ENCODE measurements at places on chromosomes 13 and 19.

- peak; percentile 34 for DNase-seq
Measured at GRCh38 chr13:93217721-93218261, 8.8 kb upstream of the GPC6 start.

GRCh38 chr19:42658076-42658475 lies 63.4 kb upstream of the CEACAM8 start:
- peak; percentile 5 for DNase-seq

GRCh38 chr19:3263866-3264265 lies 39.4 kb downstream of the CELF5 start:
- DNase-seq, result no peak

DNA sequence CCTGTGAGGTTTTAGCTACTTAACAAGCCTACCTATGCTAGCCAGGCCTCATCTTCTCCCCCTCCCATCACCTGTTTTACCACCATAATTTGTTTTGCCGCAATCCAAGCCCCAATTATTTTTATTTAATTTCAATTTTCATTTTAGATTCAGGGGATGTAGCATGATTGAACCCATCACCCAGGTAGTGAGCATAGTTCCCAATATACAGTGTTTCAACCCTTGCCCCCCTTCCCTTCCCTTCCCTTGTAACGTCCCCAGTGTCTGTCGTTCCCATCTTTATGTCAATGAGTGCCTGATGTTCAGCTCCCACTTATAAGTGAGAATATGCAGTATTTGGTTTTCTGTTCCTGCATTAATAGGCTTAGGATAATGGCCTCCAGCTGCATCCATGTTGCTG lies 885.0 kb downstream of the UQCRFS1 start:
- no peak for DNase-seq

- DNase-seq, result no peak
Measured at GRCh38 chr19:50717026-50717723, 2.4 kb downstream of the SHANK1 start.

- peak; percentile 20 for DNase-seq
Measured at GRCh38 chr13:73273745-73274144, 214.9 kb downstream of the KLF5 start.

DNA sequence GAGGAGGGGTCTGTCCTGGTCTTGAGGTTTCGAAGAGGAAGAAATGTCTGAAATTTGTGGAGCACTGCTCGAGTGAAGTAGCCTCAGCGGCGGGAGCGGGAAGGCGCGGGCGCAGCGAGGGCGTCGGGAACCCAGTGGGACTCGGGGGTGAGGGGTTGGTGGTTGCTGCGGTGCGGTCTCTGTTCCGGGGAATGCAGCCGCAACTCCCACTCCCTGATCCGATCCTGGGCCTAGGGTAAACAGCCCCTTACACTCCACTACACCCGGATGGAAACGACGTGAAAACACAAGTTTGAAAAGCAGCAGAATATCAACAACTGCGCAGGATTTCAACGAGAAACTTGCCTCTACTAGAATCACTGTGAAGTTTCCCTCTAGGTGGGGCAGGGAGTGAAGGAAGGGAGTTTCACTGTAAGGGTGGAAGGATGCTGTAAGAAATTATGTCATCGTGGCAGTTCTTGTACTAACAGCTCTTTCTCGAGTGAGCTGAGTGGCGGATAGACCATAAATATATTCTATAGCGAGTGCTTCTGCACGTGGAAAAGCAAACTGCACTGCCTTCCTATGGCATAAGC lies 2.0 kb upstream of the KLF12 start:
- peak; percentile 53 for DNase-seq

- DNase-seq, result peak; percentile 55
Measured at GRCh38 chr13:39353988-39354387, 249.0 kb downstream of the LHFPL6 start.

DNA sequence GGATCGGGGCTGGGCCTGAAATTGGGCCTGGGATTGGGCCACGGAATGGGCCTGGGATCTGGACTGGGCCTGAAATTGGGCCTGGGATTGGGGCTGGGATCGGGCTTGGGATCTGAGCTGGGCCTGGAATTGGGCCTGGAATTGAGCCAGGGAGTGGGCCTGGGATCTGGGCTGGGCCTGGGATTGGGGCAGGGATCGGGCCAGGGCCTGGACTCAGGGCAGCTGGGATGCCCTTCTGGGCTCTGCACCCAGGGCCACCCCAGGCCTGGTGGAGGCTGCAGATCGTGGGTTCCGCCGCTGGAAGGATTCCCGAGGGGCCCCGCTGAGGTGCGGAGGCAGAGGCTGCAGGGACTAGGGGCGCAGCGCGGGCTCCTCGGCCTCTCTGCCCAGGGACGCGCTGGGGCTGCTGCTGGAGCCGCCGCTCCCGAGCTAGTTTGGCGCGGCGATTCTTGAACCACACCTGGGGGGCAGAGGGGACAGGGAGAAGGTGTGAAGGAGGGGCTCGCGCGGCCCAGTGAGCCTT lies 1.8 kb downstream of the TPRX1 start:
- no peak for DNase-seq

GRCh38 chr19:32154418-32154817 lies 191.0 kb upstream of the ZNF507 start:
- no peak for DNase-seq

DNA sequence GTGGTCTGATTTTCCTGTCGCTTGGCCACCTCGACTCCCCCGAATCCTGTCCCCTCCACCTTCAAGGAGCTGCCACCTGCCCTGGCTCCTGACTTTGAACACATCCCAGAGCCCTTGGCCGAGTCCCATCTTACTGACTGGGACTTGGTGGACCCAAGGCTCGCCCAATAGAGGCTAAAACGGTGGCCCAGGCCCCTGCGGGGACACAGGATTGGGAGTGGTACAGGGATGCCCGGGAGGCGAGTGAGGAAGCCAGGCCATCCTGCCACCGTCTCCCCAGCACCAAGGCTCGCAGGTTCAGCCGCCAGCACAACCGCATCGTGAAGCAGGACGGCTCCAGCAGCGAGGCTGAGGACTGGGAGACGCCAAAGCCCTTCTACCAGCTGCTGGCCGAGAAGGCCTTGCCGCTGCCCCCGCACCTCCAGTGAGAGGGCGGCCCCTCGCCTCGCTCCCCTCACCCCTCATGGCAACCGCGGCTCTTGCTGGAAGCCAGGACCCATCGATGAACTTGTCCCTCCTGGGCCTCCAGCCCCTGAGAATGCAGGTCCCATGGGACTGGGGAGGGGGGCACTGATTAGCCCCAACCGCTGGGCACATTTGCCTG lies 5.3 kb downstream of the SIX5 start:
- no peak for DNase-seq

- DNase-seq, result peak; percentile 68
Measured at GRCh38 chr19:3346677-3347353, 19.6 kb upstream of the NFIC start.

DNA sequence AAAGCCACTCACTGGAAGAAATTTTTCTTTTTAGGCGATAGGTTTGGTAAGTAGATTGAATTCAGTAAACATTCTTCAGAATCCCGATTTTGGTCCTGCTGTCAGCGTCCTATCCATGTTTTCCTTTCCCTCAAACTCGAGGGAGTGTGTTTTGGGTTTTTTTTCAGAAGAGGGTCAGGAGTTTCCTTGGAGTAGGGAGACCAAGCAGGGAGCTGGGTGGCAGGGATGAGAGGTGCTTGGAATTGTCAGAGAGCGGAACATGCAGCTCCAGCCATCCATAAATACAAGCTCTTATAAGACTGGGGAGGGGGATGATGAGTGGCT lies 1.6 kb upstream of the PCDH8 start:
- no peak for DNase-seq

- peak; percentile 82 for DNase-seq
Measured at GRCh38 chr19:49339301-49340068, 4.3 kb downstream of the CD37 start.

GRCh38 chr19:50739914-50740426 lies 16.8 kb downstream of the CLEC11A start:
- no peak for DNase-seq

DNA sequence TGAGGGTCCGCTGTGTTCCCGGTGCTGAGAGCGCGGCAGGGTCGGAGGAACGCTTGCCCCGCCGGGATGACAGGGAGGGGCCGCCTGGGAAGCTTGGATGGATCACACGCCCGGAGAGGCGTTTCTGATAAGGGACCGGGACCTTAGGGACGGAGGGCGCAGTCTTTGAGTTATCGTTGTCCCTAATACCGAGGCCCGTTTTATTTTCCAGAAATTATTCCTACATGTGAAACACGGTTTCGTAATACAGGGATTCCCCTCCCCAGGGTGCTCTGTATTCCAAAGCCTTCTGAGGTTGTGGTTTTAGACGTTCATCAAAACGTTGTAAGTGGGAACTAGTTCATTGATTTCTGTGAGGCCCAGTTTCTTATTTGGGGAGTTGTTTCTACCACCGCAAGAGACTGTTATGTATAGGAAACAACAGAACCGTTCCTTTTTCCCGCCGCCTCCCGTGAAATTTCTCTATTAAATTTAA lies 752 bp downstream of the PDCD5 start:
- peak; percentile 64 for DNase-seq

DNA sequence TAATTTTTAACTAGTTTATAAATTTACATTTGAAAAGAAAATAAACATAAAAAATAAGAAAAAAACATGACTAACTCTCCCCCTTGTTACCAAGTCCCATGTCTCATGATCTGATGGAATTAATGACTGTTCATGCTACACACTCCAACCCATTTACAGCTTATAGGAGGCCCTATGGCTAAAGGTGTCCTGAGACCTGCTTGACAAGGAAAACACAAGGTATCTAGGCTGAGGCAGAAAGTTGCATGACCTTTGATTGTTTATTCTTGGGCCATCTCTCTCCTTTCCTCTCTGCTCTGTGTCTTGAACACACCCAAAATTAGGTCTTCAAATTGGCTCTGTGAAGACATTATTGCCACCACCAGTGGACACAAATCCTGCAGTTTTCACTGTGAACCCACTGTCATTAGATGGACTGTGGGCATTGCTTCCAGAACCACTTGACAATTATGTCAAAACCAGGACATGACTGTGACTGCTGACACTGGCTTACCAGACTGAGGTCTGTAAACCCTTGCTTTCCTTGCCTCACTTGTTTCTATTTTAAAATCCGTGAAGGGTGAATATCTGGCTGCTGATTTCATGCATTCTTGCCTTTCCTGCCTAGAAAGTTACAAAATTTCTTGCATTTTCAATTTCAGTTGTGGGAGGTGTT lies 386.5 kb upstream of the SPRY2 start:
- no peak for DNase-seq

DNA sequence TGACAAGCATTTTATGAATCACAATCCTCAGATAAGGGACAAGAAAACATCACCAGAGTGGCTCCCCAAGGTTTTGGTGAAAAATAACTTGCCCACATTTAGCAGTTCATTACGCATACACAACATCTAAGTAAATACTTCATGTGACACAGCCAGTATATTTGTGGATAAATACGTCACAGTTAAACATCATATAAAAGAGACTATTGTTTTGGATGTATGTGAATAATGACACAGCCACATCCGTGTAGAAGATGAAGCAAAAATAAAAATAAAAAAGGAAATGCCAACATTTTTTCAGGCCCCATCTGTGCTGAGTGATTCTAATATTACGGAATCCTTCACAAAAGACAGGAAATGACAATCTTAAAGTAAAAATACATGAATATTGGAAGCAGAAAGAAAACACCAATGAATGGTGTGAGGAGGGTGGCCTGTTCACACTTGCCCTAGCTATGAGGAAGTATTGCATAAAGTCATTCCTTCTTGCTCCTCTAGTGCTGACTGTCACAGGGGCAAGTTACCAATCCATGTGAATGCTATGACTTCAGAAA lies 457.1 kb downstream of the KLF12 start:
- peak; percentile 11 for DNase-seq

GRCh38 chr13:112917056-112917664 lies 51.9 kb upstream of the MCF2L start:
- no peak for DNase-seq

GRCh38 chr13:42812316-42812715 lies 30.9 kb downstream of the FAM216B start:
- peak; percentile 57 for DNase-seq

DNA sequence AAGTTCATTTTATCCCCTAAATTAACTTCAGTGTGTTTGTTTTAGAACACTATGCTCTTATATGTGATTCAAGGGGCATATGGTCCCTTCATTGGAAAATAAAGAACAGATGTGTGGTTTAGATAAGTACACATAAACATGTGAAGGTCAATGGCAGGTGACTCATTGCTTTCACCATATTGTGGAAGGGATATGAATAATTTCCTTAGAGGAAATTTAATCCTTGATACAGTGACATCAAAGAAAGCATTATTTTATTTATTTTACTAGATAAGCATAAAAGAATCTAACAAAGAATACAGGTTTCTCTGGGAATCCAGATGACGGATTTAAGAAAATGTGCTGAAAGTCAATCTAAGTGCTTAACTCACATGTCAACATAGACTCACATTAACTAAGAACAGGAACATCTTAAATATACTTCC lies 373.5 kb downstream of the KCTD12 start:
- DNase-seq, result peak; percentile 98

- no peak for DNase-seq
Measured at GRCh38 chr19:50607388-50607787, 32.3 kb downstream of the SYT3 start.

DNA sequence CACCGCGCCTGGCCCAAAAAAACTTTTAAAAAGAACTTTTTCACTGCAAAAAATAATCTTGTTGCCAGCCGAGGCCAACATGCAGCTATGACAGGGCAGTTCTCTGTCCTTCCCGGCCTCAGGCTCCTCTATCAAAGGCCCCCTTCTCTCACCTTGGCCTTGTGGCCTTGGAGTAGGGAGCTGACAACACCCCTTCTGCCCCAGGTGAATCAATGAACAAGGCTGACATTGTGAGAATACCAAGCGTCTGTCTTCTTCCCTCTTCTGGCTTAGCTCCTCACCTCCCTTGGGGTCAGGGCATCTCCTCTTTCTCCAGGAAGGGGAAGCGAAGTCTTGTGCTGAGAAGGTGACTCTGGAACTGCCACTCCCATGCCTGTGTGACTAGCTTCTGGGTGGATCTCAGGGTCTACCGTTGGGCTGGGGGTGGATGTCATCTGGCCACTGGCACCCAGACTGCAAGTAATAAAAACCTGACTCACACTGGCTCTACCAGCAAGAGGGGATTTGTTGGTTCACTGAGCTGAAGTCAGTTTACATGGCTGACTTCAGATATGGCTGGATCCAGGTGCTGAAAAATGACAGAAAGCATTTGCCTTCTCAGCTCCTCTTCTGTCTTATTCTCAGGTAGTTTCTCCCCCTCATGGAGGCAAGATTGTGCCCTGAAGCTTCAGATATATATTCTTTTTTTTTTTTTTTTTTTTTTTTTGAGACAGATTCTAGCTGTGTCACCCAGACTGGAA lies 6.3 kb downstream of the C19orf38 start:
- DNase-seq, result no peak

GRCh38 chr19:1408300-1409203 lies 1.2 kb downstream of the DAZAP1 start:
- DNase-seq, result peak; percentile 47

DNA sequence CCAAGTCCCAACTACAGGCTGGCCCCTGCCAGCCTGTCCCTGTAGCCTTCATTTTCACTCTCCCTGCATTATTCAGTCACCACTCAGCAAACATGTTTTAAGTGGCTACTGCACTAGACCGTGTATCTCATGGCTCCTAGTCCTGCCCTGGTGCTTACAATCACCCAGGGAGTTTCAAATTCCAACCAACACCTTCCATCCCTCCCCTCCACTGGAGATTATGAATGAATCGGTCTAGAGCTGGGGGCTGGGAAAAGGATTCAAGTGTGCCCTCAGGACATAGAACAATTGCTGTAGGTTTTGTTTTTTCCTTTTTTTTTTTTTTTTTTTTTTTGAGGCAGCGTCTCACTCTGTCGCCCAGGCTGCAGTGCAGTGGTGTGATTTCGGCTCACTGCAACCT lies 15.0 kb upstream of the TNFAIP8L1 start:
- DNase-seq, result no peak
